ENCODE measurements at places on chromosomes 11 and 22.

DNA sequence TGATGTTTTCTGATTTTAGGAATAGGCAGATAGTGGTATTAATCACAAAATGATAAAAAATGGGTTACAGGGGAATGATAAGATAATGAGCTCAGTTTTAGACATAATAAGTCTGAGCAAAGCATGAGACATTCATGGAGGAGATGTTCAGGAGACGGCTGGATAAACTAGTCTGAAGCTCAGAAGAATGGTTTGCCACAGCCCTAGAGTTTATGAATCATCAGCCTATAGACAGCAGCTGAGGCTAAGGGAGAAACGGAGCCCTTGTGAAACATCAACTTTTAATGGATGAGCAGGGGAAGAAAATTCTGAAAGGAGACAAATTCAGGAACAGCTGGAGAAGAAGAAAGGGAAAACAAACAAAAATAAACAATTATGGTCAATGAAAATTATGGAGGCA, 87.2 kb downstream of the RELT start:
- DNase-seq, result no peak

DNA sequence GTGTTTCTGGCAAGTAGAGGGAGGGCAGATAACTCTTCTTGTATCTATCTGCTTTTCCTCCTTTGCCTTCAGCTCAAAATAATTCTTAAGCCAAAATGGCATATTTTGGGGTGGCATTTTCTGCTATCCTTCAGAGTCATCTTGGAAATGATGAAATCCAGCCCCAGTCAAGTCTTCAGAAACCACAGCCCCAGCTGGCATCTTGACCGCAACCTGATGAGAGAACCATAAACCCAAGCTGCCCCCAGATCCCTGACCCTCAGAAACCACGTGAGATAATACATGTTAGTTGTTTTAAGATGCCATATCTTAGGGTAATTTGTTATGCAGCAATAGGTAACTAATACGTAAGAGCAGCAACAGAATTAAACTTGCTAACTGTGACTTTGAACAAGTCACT, 15.1 kb upstream of the PAMR1 start:
- no peak for DNase-seq

GRCh38 chr11:63920126-63920938, 3.4 kb upstream of the RCOR2 start:
- no peak for DNase-seq

DNA sequence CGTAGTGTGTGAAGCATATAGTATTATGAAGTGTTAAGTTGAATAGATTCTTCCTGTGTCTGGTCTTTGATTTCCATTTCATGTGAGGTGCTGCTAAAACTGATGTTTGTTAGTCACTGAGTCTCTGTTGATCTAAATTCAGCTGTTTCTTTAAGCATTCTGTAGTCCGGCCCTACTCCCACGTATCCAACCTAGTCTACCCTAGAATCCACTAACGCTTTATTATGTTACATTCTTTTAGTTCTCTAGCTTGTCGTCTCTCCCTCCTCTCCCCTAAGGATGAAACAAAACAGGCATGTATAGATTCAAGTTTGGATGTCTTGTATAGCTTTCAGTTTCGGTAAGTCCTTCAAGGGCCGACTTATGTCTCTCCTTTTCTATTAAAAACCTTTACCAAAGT, 4.1 kb downstream of the WEE1 start:
- DNase-seq, result no peak

GRCh38 chr11:103483996-103484395, 374.8 kb downstream of the DYNC2H1 start:
- DNase-seq, result no peak

DNA sequence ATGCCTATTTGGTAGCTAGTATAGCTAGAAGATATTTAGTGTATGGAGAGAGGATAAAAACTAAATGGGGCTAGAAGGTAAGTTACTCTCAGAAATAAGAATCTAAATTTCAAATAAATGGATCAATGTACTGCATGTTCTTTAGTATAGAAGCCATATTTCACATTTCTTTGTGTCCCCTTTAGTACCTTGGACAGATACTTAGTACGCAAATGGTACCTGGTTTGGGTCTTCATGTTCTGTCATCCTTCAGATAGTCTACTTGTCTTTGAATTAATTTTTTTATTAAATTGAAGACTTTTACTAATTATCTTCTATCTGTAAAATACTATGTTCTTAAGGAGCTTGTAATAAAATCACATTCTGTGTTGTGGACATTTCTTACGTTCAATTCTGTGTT, 26.3 kb upstream of the RBMXL2 start:
- no peak for DNase-seq

DNA sequence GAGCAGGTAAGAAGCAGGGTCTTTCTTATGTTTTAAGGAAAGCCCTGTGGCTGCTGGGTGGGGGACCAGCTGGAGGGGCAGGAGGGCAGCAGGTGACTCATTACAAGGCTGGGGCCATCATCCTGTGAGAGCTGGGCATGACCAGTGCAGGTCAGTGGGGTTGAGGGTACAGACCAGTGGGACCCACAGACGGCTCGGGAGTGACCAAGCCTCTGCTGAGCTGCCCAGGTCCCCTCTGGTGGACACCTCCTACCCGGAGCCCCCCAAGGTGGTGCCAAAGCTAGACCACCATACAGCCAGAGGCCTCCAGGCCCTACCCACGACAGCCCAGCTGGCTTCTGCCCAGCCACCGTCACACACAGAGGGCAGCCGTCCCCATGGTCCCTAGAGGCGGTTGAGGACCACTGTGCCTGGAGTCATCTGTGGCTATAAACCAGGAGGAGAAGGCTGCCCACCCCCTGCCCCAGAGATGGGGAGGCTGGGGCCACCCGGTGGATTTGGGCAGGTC, 670 bp downstream of the MYEOV start:
- DNase-seq, result no peak

DNA sequence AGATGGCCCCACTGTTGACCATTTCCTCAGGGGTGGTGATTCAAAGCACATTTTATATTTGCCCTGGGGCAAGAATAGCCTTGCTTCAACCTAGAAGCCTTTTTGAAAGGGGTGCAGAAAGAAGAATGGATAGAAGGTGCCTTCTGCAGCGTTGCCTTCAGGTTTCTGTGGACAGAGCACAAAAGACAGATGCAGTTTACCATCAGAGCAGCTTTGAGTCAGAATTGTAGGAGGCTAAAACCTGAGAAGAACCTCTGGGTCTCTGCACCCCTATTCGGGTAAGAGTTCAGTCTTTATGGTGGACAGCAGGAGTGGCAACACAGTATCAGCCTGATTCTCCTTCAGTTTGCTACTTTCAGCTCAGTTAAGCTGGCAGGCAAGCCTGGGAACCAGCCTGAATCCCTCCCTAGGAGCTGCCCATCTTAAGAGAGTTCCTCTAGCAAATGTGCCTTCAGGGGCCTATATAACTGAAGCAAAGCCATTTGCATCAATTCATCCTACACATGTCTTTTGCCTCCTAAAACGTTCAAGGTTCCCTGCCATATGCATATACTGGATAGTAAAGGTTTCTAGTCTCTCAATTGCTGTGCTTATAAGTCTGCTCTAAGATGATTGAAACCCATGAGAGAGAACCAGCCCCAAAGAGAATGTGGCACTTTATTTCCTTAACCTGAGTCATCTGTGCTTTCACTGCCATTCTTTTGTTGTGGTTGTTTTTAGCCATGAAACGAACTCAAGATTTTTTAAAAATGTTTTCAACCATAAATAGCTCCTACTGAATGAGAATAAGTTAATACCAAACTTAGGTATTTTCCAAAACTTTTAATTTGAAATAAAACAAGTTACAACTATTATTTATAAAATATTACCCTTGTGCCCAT, 123.0 kb downstream of the TRIM44 start:
- DNase-seq, result no peak

GRCh38 chr11:112999520-112999919, 38.3 kb downstream of the NCAM1 start:
- no peak for DNase-seq

DNA sequence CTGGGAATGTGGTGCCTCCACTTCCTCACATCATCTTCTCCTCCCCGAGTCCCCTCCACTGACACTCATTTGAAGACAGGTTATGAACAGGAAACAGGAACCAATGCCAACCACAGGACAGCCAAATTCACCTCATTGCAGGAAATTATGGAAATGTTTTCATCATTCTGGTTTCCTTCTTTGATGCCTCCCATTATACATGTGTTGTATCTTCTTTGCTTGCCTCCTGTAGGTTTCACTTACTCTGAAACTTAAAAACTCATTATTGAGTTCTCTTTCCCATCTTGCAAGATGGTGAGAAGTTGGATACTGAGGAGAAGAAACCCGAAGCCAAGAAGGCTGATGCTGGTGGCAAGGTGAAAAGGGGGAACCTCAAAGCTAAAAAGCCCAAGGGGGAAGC, 108.5 kb downstream of the PHF21B start:
- no peak for DNase-seq

DNA sequence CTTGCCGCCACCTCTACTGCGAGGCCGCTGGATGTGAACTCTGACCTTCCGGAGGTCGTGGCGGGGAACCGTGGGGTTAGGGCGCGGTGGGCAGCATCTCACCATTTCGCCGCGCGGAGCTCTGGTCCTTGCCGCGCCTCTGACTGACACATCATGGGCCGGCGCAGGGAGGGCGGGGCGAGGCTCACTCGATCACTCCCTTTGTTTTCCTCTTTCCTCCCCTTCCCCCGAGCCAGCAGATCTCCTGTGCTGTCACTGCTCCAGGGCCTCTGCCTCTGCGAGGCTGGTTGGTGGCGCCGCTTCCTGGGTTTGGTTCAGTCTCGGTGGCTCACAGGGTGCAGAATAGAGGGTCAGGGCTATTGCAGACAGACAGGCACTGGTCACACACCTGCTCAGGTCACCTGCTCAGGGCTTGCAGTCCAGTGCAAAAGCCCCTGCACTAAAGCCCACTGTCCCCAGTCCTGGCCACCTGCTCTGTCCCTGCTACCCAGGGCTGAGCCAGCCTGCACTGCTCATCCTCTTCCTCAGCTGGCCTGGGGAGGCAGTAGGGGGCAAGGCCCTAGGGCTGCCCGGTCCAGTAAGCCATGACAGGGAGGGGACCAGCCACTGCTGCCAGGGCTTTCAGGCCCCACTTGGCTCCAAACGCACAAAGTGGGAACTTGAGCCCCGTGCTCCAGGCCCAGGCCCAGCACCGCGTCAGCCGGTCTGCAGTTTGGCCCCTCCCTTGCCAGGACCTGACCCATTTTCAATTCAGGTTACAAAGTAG, 36.2 kb downstream of the PISD start:
- DNase-seq, result no peak

- DNase-seq, result no peak
Measured at GRCh38 chr22:40094485-40094884, 83.2 kb upstream of the TNRC6B start.

- DNase-seq, result no peak
Measured at GRCh38 chr11:30023074-30023473, 6.2 kb upstream of the KCNA4 start.

- DNase-seq, result no peak
Measured at GRCh38 chr11:66882561-66883015, 25.7 kb downstream of the LRFN4 start.

DNA sequence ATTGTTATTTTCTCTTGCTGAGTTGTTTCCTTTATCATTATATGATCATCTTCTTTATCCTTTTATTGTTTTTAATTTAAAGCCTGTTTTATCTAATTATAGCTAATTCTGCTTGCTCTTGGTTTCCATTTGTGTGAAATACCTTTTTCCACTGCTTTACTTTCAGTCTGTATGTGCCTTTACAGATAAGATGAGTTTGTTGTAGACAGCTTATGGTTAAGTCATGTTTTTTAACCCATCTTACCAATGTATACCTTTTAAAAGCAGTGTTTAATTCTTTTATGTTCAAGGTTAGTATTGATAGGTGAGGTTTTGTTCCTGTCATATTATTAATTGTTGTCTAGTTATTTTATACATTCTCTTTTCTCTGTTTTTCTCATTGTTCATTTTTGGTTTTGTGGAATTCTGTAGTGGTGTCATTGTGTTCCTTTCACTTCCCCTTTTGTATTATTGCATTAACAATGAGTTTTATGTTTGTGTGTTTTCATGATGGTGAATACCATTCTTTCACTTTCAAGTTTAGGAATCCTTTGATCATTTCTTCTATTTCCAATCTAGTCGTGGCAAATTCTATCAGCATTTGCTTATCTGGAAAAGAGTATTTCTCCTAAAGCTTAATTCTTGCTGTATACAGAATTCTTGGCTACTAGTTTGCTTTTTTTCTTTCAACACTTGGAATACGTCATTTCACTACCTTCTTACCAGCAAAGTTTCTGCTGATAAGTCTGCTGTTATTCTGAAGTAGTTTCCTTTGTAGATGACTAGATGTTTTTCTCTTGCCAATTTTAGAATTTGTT, 21.8 kb downstream of the OR5AN1 start:
- DNase-seq, result no peak

- no peak for DNase-seq
Measured at GRCh38 chr11:47187723-47188122, 1.5 kb upstream of the PACSIN3 start.

DNA sequence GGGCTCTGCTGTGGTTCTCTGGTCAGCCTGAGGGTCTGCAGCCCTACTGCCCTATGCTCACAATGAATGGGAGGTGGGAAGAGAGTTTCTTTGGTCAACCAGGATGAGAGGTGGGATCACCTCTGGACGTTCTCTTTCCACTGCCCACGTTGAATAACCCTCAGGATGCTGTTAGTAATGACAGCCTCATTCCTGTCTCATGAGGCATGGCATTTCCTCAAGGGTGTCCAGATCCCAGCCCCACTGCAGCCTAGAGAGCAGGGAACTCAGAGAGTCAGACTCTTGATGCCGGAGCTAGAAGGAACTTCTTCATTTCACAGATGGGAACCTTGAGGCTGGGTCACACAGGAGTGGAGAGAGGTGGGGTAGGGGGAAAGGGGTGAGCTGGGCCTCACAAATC, 196.0 kb downstream of the CEP164 start:
- no peak for DNase-seq

- no peak for DNase-seq
Measured at GRCh38 chr11:9772218-9772617, 108.3 kb downstream of the SWAP70 start.

GRCh38 chr11:102914238-102915043, 39.7 kb upstream of the MMP12 start:
- DNase-seq, result no peak

GRCh38 chr11:119912229-119912628, 183.2 kb upstream of the NECTIN1 start:
- no peak for DNase-seq

- no peak for DNase-seq
Measured at GRCh38 chr11:112050721-112051120, 23.1 kb downstream of the PIH1D2 start.

DNA sequence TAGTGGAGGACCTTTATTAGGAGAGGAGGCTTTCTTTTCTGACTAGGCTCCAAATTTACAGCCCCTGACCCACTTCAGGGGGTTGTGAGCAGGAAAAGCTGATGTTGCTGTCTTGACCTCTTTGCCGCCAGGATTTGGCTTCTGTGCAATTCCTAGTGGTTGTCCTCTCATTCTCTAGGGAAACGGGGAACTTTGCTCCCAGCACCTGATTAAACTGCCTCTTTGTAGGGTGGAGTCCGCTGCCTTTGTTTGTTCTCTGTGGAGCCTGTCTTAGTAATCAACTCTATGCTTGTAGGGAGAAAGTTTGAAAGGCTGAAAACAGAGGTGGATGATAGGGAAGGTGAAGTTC, 16.3 kb downstream of the CTNND1 start:
- no peak for DNase-seq

All from NK-92 treated with Interleukin-12 subunit alpha and Interleukin-12 subunit beta, amount 100 ng/mL, for 24 hours (cell line).